Stimulated activated CD4-positive, alpha-beta T cell treated with anti-CD3 and anti-CD28 coated beads, TNF-alpha, amount 100 ng/mL, for 24 hours (primary cell): ENCODE measurements at places on chromosomes 16 and 17.

DNA sequence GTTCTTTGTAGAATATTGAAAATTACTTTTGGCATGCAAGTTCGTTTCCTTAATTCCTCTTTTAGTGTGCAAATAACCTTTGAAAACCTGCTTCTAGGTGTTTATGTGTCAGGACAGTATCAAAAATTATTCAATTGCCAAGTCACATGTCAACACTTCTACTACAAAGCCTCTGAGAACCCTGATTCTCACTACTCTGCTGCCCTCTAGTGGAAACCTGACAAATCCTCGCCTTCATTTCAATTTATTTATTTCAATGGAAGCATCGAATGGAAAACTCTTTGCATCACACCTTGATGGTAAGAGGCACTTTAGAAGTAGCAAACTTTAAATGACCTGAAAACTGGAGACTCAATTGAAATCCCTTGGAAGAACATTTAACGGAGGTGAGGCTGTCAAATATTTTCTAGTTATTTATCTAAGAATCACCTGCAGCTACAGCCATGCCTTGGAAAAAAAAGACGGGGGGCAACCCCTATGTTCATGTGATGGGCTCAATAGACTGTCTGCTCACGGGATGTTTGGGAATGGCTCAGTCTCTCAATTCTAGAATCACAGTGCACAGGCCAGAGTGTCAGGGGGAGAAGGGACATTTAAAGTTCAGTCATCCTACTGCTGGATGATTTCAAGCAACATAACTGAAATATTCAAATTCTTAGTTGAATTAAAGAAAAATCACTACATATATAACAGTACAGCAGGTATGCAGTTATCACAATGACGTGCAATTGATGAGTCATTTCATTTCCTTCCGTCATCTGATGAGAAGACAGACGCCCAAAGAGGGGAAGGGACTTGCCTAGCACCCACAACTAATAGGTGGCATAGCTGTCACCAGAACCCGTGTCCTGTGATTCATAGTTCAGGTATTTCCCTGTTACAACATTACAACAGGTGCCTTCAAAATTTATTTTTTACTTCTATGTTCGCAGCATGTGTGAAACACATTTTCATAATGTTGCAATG is 563.9 kb downstream of the TOX3 start:
- no peak for DNase-seq

DNA sequence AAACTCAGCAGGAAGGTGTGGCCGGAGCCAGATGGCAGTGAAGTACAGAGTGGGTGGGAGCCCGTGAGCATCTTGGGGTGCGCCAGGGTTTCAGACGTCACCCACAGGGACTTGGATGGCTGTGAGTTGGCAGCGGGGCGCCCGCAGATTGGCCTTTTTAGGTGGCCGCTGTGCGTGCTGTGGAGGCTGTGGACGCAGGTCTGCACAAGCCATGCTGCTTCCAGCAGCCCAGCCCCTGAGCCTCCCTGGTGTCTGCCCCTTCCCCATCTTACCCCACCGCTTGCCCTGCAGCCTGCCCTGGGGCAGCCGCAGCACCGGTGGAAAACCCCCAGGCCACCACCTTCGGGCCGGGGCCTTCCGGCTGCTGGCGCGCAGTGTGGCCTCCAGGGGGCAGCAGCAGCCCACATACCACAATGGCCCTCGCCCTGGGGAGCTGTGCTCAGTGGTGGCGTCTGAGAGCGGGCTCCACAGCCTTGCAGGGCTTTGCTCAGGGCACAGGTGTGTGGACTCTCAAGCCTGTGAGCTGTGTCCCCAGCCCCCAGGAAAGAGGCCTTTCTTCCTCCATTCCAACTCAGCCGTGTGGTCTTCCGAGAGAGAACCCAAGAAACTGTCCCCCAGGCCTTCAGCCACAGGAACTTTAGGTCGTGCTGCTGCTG is 11.8 kb downstream of the ENDOV start:
- DNase-seq = peak; percentile 79

DNA sequence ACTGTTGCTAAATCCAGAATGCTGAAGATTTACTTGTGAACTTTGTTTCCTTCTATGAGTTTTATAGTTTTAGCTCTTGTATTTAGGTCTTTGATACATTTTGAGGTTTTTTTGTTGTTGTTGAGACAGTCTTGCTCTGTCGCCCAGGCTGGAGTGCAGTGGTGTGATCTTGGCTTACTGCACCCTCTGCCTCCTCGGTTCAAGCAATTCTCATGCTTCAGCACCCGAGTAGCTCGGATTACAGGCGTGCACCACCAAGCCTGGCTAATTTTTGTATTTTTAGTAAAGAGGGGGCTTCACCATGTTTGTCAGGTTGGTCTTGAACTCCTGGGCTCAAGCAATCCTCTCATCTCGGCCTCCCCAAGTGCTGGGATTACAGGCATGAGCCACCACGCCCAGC is 14.4 kb downstream of the TENT4B start:
- DNase-seq = no peak

DNA sequence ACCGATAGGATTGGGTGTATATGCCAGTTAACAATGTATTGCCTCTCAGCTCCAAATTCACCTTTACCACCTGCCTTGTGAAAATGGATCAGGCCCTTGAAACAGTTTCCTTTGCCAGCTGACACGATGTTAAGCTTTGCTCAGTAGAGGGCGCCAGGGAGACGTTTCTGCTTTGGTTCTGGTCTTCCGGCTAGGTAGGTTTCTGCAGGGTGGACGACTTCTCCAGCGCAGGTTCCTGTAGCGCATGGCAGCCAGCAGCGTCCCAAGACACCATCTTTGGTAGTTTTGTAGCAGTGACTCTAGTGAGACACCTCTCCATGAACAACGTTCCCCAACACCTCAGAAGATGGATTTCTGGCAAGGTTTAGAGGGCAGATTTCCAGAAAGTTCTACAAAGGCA is 24.0 kb downstream of the SYCE1L start:
- no peak for DNase-seq

DNA sequence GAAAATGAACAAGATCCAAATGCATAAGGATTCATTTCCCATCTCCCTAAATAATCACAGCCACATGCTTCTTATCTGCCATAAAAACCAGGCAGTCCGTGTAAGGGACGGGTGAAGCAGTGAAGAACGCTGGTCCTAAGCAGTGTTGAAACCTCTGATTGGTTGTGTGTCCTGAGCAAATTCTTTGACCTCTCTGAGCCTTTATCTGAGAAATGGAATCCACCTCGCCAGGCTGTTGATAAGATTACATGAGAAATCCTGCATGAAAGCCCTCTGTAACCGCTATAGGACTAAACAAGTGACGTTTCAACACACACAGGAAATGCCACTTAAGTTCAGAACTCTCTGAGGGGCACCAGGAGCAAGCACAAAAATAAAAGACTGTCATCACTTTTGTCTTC is 26.8 kb downstream of the GAS7 start:
- DNase-seq = no peak

GRCh38 chr16:51268237-51268636 is 117.2 kb upstream of the SALL1 start:
- no peak for DNase-seq

GRCh38 chr17:320139-320538 is 32.5 kb downstream of the RPH3AL start:
- DNase-seq = no peak

DNA sequence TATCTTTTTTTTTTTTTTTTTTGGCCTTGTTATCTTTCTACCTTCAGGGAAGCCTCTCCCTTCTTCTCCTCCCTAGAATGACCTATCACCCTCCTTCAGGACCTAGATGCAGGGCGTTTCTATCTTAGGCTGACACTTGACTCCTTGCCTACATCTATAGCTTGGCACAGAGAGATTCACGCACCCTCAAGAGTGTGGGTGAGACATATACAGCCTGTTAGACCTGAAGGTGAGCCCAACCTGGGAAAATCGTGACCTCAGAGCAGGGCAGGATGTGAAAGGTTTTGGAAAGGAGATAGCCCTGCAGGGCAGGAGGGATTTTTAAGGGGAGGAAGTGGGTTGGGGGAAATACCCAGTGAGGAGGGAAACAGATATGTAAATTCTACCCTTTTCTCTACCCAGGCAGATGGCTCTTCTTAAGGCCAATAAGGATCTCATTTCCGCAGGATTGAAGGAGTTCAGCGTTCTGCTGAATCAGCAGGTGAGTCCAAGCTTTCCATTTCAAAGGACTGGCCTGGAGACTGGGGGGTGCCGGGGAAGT is at the start of gene AHSP:
Gene AHSP, plus strand, starts transcription at position 167 of the 541 bp plus-strand sequence. Its CDS starts 240 bp downstream, at position 407.
- no peak for DNase-seq

- DNase-seq = no peak
Measured at GRCh38 chr16:26909623-26910022, 157.1 kb upstream of the C16orf82 start.

DNA sequence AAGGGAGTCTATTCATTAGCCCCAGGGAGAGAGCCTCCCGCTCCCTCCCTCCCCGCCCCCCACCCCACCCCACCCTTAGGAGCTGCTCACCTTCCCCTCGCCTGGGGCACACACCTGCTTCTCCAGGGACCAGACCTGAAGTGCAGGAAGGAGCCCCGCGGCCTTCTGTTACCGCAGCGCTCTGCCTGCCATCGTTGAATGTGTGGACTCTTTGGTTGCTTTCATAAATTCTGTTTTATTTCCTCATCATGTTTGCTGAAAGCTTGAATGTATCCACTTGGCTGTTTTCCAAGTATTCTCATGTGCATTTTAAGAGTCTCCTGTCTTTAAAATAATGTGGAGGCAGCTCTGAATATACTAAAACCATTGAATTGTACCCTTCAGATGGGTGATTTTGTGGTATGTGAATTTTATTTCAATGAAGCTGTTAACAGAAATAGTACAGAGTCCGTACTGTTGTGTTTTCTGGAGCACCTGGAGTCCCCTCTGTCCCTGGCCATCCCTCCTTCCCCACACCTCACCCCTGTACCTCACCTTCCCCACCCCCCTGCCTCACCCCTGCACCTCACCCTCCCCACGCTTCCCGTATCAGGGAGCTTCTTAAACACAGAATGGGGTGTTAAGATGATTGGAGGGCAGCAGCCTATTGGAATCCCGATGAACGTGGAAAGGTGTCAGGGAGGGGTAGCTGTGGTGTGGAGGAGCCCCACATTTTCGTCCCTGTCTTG is 25.5 kb downstream of the RAB11FIP3 start:
- no peak for DNase-seq

DNA sequence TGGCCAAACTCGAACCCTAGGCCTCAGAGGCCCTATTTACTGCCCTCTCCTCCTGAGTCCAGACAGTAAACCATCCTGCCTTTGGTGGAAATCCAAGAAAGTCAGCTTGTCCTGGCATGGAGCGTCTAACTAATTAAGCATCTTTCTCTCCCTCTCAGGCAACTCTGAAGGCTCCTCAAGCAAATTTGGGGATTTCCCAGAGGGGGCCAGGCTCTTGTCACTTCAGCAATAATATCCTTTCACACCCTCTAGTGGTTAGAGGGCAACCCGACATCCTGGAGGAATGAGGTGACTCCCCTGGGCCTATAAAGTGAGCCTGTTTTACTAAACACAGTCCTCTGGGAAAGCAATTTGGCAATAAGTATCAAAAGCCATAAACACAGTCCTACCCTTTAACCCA is 60.4 kb downstream of the NOG start:
- peak; percentile 40 for DNase-seq

GRCh38 chr16:70665806-70666735 is 19.7 kb downstream of the IL34 start:
- DNase-seq = no peak

DNA sequence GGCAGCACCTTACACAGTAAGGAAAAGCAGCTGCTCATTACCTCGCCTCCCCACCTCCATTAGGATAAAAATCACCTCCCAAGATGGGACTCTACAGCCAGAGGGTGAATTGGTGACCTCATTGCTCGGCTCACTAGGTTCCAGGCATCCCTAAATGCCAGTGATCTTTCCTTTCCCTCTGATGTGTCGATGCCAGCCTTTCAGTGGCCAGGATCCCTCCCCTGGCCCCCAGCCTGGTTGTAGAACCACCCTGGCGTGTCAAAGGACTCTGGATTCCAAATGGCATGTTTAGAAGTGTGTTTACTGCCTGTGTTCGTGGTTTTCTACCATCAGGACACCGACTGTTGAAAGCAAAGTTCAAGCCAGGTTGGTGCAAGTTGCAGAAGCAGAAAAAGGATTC is 72.1 kb upstream of the LYRM9 start:
- DNase-seq = no peak

DNA sequence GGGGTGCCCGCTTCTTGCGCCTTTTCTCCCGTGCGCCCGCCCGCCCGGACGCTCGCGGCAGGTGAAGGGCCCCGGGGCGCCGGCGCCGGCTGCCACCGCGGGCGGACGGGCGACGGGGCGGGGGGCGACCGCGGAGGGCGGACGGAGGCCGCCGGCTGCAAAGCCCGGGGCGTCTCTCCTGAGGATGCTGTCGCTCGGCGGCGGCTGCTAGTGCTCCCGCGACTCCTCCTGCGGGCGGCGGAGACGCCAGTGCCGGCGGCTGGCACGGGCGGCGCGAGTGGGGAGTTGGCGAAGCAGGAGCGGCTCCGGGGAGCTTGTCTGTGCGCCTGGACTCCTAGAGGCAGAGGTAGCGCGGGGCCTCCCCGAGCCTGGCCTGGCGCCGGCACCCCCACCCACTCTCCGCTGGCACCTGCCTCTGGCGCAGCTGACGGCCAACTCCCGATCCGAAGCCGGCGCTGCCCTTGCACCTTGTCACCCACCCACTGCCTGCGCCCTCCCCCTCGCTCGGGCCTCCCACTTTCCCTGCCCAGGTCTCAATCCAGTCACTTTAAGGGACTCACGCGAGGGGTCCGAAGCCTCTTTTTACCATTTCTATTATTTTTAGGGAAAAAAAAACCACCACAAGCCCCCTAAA is at the start of gene FAM20A:
Gene FAM20A, minus strand, starts transcription at position 437 of the 634 bp plus-strand sequence. CDS start 701 bp downstream, outside the sequence.
- no peak for DNase-seq

- no peak for DNase-seq
Measured at GRCh38 chr17:43027091-43028032, 2.3 kb downstream of the RND2 start.

GRCh38 chr17:82350182-82351030 is 8.6 kb upstream of the TEX19 start:
- no peak for DNase-seq

- DNase-seq = no peak
Measured at GRCh38 chr16:15811481-15812400, 45.1 kb downstream of the MYH11 start.

- no peak for DNase-seq
Measured at GRCh38 chr17:83149029-83149725, 69.8 kb downstream of the METRNL start.

DNA sequence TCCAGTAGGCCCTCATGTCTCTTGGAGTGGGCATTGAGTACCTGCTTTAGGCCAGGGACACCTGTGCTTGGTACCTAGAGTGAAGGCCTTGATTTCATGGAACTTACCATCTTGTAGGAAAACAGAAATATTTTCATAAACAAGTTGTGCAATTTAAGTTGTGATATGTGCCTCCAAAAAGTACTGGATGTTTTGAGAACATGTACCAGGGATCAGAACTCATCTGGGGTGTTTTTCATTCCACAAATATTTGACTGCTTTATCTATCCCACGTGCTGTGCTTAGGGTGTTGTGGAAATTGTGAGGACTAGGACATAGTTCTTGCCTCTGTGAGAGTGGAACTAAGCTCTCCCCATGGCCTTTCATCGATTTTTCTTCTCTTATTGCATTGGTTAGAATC is 8.8 kb downstream of the NKD1 start:
- no peak for DNase-seq

DNA sequence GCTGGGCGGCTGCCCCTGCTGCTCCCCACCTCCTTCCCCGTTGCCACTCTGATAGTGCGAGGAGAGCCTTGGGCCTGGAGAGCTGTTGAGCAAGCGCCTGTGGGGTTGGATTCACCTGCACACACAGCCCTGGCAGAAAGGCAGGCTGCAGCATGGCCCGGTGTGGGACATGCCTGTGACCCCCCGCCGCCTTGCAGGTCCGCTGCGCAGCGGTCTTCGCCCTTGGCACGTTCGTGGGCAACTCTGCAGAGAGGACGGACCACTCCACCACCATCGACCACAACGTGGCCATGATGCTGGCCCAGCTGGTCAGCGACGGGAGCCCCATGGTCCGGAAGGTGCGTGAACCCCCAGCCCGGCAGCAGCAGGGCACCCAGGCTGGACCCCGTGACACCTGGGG is 106.8 kb upstream of the CHMP6 start:
- DNase-seq = no peak
